ENCODE measurements at places on chromosomes 3 and 15.

GRCh38 chr15:69163141-69163669, 2.8 kb downstream of the GLCE start:
- DNase-seq = no peak

- no peak for DNase-seq
Observed at GRCh38 chr3:81985996-81986723, 224.7 kb upstream of the GBE1 start.

GRCh38 chr15:56654624-56655023, 78.7 kb downstream of the ZNF280D start:
- no peak for DNase-seq

DNA sequence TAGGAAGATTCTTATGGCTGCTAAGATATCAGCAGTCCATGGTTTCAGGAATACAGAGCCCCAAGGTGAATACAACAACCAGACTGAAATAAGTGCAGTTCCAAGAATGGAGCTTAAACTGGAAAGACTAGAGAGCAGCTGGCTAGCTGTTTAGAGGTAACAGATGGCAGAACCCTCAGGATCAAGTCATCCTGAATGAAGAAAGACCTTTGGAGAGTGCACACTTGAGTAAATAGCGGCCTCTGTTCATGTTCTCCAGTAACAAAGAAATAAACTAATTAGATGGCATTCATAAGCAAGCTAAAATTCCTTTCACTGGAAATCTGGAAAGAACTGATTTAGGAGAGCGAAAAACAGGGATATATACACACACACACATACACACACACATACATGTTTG, 968.4 kb downstream of the FHIT start:
- DNase-seq = no peak

- DNase-seq = no peak
Observed at GRCh38 chr3:5799398-5799797, 611.9 kb downstream of the EDEM1 start.

GRCh38 chr3:114216186-114216970, 21.0 kb downstream of the ZNF80 start:
- no peak for DNase-seq

- no peak for DNase-seq
Observed at GRCh38 chr3:128969993-128970739, 23.7 kb downstream of the CFAP92 start.
